ENCODE measurements at places on chromosomes 1 and 21. TPM values are rescaled to one million over a fixed set of nuclear protein-coding genes. Genes with fewer than 3 reads are reported as not detected.

DNA sequence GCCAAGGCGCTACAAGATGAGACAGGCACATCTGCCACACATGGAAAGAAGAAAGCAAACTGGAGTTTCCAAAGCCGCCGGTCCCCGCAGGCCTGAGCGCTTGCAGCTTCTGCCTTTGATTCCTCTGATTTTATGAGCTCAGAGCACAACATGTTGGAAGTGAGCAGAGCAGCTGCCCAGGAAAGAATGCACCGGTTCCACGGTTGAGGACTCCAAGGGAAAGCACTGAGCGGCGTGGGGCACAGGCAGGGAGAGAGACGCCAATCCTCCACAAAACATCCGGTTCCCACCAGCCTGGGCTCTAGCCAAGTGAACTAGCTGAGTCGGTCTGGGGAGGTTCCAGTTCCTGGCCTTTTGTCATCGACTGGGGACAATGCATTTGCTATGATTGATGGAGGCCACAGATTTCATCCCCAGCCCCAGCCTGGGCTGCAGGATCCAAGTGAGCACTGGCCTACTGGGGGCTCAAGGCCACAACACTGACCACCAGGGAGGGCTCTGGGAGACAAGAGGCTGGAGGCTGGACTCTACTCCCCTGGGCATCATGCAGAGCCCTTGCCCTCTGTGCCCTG is 253.1 kb upstream of the IRF2BP2 start:
- DNase-seq = peak; percentile 80

DNA sequence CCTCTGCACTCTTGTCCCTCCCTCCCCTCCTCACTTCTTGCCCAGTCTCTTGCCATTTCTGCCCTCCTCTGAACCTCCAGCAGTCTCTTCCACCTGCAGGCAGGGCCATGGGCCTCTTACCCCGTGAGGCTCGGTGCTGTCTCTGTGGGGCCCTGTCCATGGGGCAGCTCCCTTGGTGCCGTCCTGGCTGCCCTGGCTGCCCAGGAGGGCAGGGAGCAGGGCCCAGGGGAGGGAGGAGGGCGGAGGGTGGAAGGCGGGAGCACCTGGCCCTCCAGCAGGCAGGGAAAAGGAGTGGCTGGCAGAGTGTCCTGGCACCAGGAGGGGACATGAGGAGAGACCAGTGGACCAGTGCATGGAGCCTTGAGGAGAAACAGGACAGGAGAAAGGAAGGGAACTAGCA is at the start of gene RORC:
Gene RORC, minus strand, starts transcription at position 198 of the 400 bp plus-strand sequence. Its CDS starts 38 bp downstream, at position 160.
- no peak for DNase-seq

Gene BGLAP
- 2.4 TPM for total RNA-seq

GRCh38 chr1:164602480-164603093 is 43.6 kb downstream of the PBX1 start:
- DNase-seq = no peak

DNA sequence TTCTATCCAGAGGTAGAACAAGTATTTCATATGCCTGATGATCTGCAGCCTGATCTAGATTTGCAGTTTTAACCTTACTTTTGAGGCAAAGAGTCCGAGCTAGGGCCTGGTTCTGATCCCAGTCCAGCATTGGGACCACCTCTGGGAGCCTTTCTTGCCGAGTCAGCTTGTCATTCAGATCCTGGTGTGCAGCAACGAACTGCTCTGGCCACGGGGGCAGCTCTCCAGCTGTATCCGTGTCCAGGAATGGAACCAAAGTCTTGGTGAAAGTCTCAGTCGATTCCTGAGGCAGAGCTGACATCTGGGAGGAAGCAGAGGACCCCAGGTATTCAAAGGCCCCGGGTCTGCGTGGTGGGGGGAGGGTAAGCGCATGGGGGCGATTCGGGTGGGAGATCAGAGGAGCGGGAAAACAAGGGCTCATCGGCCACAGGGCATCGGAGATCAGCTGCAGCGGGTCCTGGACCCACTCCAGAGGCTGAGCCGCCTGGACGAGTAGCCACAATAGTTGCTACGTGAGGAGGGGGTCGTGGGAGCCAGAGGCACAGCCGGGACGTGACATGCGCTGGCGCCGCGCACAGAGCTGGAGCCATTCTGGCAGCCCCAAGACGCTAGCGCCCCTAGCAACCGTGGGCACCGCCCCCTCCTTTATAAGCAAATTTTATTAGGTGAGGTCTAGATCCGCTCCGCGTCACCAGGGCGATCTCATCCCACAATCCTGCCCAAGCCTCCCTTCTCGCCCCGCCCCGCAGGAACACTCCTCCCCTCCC is 32.4 kb upstream of the BSDC1 start:
- DNase-seq = no peak

DNA sequence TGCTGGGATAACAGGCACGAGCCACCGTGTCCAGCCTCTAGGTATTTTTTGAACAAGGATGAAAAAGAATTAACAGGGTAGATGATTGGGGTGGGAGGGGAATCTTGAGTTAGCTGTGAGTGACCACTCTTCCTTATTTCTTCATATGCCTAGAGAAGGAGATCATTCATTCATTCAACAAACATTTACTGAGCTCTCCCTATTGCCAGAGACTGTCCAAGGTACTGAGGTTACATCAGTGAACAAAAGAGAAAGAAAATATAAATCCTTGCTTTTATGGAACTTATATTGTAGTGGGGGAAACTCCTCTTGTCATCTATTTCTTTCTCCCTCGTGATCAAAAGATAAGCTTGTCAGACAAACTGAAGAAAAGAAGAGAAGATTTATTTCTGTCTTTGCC is 62.9 kb downstream of the S1PR1 start:
- no peak for DNase-seq

DNA sequence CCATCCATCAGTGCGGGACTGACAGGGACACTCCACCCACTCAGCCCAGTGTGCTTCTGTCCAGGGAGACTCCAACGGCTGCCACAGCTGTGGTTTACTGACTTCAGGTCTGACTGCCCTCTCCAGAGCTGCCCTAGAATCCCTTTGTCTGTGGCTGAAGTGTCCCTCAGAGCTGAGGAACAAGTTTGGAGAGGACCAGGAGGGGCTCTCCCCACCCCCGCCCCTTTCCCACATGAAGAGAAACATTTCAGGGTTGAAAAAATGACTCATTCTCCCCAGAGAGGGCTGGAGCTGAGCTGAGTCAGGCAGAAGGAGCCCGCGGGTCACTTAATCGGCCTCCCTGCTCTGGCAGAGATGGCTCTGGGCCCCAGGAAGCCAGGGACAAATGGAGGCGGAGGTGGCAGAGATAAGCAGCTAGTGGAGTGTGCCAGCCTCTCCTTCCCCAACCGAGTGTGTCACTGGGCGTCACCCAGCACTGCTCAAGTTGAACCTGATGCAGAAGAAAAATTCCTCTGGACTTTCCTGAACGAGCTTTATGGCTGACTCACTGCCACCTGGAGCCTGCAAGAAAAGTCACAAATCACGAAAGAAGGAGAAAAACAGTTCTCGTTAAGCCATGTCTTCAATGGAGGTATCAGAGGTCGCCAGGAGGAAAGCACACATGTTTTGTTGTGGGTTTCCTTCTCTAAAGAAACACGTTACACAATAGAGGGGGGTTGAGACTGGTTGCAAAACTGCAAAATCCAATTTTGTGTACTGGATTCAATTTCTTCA is 34.3 kb upstream of the ECE1 start:
- DNase-seq = peak; percentile 89

Gene DCST2
- total RNA-seq = 4.1 TPM

DNA sequence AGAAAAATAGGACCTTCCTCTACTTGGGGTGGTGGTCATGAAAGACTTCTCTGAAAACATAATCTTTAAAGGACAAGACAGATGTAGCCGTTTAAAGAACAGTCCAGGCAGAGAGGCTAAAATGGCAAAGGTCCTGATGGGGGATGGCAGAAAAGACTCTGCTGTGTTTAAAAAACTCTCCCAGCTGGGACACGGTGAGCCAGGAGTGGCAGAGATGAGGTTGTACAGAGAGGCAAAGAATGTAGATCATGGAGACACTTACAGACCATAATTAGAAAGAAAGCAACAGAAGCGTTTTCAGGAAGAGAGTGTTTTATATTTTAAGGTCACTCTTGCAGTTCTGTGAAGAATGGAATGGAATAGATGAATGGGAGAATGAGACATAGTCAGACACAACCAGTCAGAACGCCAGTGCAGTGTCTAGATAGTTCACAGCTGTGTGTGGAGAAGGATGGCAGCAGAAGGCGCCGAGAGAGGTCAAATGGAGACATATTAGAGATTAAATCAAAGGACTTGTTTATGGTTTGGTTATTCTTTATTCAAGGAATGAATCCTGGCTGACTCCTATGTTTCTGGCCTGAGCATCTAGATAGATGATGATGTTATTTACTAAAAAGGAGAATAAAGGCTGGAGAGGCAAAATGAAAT is 47.8 kb downstream of the USP24 start:
- DNase-seq = no peak

GRCh38 chr1:8780405-8780804 is 37.0 kb downstream of the RERE start:
- no peak for DNase-seq
